ENCODE measurements at places on chromosomes 1 and 21. TPM values are rescaled to one million over a fixed set of nuclear protein-coding genes. Genes with fewer than 3 reads are reported as not detected.
A peak's percentile ranks its signal among the peaks of the same experiment; 100 is the strongest.

Gene KRTAP10-7
- total RNA-seq = not detected

DNA sequence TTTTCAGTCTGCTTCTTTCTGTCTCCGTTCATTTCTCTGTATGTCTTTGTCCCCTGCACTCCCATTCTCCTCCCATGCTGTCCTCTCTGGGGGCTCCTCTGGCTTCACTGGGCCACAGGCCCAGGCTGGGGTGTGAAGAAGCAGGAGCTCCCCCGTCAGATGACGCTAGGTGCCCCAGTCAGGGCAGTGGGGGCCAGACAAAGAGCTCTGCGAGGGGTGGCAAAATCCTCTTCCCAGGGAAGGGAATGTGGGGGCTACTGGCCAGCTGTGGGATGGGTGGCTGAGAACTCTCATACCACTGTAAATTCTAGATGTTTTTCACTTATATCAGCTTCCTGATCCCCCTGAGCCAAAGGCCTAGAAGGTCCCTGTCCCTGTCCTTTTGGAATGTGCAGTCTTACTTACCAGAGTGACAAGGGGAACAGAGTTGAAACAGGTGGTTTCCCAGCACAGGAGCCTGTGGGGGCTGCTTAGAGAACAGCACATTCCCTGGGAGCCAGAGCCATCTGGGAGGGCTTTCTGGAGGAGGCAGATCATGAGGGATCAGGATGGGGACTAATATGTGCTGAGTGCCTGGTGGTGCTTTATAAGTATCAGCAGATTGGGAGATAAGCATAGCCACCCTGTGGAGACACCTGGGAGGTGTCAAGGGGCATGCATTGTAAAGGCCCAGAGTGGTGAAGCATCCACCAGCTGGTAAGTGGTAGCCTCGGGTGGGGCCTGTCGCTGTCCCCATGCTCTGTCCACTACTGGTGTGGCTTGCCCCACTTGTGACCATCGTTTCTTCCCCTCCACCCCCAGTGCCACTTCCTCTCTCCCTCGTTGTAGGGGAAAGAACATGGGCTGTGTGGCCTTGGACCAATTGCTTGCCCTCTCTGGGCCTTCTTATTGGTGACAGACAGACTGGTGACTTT lies 10.1 kb upstream of the PADI1 start:
- H3K4me1 ChIP-seq = no peaks in the 10 kb centered on the region
- no peak overlapping the region for H3K27ac ChIP-seq
- H3K4me3 ChIP-seq = no peak overlapping the region
- DNase-seq = no peak
- no peaks in the 10 kb centered on the region for H3K36me3 ChIP-seq
- H3K27me3 ChIP-seq = no peaks in the 10 kb centered on the region

DNA sequence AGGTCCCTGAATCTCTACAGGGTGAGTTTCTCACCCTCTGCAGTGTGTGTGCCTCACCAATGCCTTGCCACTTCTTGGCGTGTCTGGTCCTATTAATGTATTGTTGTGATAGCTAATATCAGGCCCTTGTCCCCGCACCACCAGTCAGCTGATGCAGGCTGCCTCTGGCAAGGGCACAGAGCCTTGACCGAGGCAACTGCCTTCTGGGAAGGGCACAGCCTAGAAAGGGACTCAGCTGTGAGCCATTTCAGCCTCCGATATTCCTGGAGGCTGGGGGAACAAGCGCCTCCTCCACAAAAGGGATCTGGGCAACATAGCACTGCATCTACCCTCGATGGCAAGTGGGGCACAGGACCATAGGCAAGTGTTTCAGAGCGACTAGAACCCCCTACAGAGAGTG lies 27.0 kb downstream of the IL10RB start:
- no peak for DNase-seq
- no peak overlapping the region for H3K27ac ChIP-seq
- peaks cover 52% of the 10 kb centered on the region for H3K36me3 ChIP-seq
- no peaks in the 10 kb centered on the region for H3K27me3 ChIP-seq
- no peak overlapping the region for H3K4me3 ChIP-seq

- no peaks in the 10 kb centered on the region for H3K27me3 ChIP-seq
- H3K4me1 ChIP-seq = peaks cover 19% of the 10 kb centered on the region
- H3K36me3 ChIP-seq = no peaks in the 10 kb centered on the region
Measured at GRCh38 chr21:38938343-38938742, 132.6 kb downstream of the ETS2 start.

Gene HEYL
- 3.2 TPM for total RNA-seq

Gene S100A3
- total RNA-seq = not detected

DNA sequence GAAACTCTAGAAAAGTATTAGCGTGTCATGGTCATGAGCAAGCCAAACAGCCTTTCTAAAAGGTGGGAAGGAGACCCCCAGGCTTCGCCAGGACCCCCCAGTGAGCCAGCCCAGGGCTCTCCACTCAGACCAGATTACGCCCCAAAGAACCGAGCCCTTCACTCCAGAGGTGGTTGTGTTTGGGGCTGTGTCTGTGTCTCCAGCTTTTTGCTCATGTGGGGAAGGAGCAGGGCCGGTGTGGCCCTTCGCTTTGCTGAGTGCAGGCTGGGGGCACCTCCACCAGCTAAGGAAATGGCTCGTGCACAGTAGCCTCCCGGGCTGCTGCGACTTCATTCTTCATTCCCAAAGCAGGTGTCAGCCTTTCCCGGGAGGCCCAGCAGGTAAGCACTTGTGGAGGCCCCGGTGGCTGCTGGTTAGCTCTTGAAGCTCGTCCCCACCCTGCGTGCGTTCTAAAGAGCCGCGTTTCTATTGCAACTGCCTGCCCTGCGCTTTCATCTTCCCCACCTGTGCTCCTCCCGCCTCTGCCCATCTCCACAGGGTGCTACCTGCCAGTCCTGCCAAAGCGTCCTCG lies 531 bp downstream of the TSPEAR start:
- H3K4me1 ChIP-seq = peaks cover 59% of the 10 kb centered on the region
- H3K27me3 ChIP-seq = peaks cover 86% of the 10 kb centered on the region
- no peaks in the 10 kb centered on the region for H3K36me3 ChIP-seq
- no peak for DNase-seq

GRCh38 chr21:44718571-44718970 lies 7.2 kb upstream of the TSPEAR start:
- H3K27ac ChIP-seq = no peak overlapping the region
- DNase-seq = no peak
- no peaks in the 10 kb centered on the region for H3K36me3 ChIP-seq
- no peak overlapping the region for H3K4me3 ChIP-seq
- peaks cover 9% of the 10 kb centered on the region for H3K4me1 ChIP-seq

- DNase-seq = no peak
- H3K27me3 ChIP-seq = no peaks in the 10 kb centered on the region
- no peak overlapping the region for H3K27ac ChIP-seq
- peaks cover 13% of the 10 kb centered on the region for H3K4me1 ChIP-seq
- H3K4me3 ChIP-seq = no peak overlapping the region
Measured at GRCh38 chr1:177783051-177783450, 186.8 kb downstream of the SEC16B start.

DNA sequence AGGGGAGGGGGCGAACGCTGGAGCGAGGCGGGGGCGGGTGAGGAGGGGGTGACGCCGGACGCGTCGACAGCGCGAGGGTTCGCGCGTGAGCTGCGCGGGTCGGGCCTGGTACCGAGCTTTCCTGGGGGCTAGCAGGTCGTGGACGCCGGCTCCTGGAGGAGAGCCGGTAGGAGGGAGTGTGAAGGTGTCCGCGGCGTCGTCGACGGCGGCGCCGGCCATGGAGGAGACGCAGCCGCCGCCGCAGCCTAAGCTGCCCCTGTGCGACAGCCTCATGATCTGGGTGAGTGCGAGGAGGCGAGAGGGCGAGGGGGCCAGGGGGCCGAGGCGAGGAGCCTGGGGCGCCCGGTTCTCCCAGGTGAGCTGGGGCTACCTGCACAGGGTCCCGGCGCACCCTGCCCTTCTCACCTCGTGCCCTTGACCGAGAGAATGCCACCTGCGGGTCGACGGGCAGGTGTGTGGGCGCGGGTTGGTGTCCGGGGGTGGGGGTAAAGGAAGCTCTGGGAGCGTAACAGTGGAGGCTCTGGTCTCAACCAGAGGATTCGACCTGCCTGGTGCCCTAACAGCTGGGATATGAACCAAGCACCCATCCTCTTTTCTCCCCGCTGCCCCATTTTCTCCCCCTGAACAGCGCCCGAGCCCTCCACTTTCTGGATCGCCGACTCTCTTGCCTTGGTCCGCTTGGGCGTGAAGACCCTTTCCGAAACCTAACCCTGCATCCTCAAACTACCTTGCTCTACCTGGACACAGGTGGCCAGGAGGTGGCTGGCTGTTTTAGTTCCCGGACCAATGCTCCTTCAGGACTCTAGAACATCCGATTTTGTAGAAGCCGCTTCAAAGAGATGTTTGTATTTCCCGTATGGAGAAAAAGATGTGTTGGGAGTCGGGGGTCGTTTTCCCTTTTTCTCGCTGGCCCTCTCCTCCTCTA lies at the start of gene HOOK1:
Gene HOOK1, plus strand, starts transcription at position 49 of the 925 bp plus-strand sequence. Its CDS starts 169 bp downstream, at position 218.
- peaks cover 16% of the 10 kb centered on the region for H3K4me1 ChIP-seq
- peak within 1 kb of the TSS; percentile 46 for H3K4me3 ChIP-seq
- H3K36me3 ChIP-seq = no peaks in the 10 kb centered on the region
- H3K27me3 ChIP-seq = peaks cover 26% of the 10 kb centered on the region

- no peak for DNase-seq
- no peaks in the 10 kb centered on the region for H3K36me3 ChIP-seq
- no peak overlapping the region for H3K27ac ChIP-seq
- H3K4me3 ChIP-seq = no peak overlapping the region
Measured at GRCh38 chr1:18668046-18668445, 37.4 kb downstream of the PAX7 start.

DNA sequence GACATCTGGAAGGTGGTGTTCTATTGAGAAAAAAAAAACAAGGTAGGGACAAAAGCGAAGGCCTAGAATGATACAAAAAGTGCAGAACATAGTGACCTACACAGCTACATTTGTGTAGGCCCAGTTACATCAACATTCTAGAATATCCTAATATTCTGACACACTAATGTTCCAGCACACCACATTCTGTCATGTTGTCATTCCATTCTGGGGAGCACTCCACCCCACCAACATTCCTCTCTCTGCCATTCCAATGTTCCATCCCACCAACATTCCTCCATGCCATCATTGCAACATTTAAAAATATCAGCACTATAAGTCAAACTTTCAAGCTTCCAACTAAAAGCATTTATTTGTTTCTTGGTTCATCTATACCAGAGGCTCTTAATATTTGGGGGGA lies 28.5 kb downstream of the COA7 start:
- no peaks in the 10 kb centered on the region for H3K36me3 ChIP-seq
- DNase-seq = no peak
- H3K4me1 ChIP-seq = no peaks in the 10 kb centered on the region

DNA sequence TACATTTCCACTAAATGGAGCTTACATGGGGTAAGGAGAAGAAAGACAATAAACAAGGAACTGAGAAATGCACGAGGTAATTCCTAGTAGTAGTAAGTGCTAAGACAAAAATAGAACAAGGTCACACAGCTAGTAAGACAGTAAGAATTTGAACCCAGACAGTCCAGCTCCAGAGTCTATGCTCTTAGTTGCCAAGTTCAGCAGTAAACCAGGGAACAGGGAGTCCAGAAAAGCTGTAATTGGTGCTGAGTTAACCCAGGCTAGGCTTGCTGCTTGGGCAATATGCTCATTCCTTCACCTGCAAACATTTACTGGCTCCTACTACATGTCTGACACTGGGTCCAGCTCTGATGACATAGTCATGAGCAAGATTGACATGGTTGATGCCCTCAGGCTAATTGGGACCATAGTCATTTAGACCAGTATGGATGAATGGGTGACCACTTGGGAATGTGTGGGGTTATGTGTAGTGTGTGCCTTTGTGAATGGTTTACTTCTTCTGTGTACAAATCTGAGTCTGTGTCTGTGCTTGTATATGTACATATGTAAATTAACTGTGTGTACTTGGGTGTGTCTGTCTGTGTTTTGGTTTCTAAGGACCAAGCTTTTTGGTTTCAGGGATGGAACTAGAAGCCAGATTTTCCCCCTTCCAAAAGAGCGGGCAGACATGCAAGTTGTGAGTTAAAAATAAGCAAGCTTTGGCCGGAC lies 2.0 kb downstream of the GPX7 start:
- H3K4me3 ChIP-seq = no peak overlapping the region
- H3K27ac ChIP-seq = no peak overlapping the region
- H3K27me3 ChIP-seq = no peaks in the 10 kb centered on the region
- peaks cover 22% of the 10 kb centered on the region for H3K4me1 ChIP-seq
- no peak for DNase-seq
- H3K36me3 ChIP-seq = peaks cover 22% of the 10 kb centered on the region

GRCh38 chr1:231172411-231172810 lies 10.6 kb downstream of the TRIM67 start:
- no peak overlapping the region for H3K4me3 ChIP-seq
- H3K27ac ChIP-seq = no peak overlapping the region
- no peaks in the 10 kb centered on the region for H3K36me3 ChIP-seq
- no peak for DNase-seq

- H3K36me3 ChIP-seq = no peaks in the 10 kb centered on the region
- no peak overlapping the region for H3K27ac ChIP-seq
- DNase-seq = no peak
- H3K4me1 ChIP-seq = no peaks in the 10 kb centered on the region
Measured at GRCh38 chr1:200362421-200362820, 47.4 kb downstream of the ZNF281 start.

Gene KRTAP13-2
- not detected for total RNA-seq

DNA sequence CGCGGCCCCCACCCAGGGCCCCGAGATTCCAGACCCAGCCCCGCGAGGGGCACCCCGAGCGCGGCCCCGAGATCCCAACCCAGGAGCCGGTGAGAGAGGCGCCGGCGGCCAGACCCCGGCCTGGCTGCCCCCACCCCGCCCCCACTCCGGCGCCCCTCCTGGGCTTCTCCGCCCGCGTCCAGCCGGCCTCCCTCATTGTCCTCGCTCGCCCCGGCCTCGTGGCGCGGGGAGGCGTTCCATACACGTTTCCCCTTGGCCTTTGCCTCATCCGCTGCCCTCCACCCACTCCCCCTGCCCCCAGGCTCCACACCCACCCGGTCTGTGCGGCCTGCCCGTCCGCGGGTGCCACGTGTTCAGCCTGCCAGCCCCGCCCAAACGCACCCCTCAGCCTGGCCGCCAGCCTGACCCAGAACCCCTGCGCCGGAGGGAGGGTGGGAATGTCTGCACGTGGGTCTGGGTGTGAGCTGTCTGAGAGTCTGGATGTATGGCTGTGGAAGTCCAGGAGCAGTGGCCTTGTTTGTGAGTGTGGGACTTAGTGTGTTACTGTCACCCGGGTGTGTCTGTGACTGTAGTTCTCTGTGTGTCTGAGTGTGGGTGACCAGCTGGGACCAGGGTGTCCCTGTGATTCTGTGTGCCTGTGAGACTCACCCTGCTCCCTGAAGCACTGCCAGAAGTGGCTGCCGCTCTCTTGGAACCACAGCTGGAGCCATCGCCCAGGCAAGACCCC lies 681 bp downstream of the B4GALT2 start:
- peak overlapping the region; percentile 48 for H3K4me3 ChIP-seq
- no peaks in the 10 kb centered on the region for H3K27me3 ChIP-seq
- no peak for DNase-seq
- peaks cover 66% of the 10 kb centered on the region for H3K4me1 ChIP-seq

Measured in spinal cord (tissue), 10 donors.